ENCODE measurements at places on chromosomes 7 and 10.
A peak's percentile ranks its signal among the peaks of the same experiment; 100 is the strongest.

DNA sequence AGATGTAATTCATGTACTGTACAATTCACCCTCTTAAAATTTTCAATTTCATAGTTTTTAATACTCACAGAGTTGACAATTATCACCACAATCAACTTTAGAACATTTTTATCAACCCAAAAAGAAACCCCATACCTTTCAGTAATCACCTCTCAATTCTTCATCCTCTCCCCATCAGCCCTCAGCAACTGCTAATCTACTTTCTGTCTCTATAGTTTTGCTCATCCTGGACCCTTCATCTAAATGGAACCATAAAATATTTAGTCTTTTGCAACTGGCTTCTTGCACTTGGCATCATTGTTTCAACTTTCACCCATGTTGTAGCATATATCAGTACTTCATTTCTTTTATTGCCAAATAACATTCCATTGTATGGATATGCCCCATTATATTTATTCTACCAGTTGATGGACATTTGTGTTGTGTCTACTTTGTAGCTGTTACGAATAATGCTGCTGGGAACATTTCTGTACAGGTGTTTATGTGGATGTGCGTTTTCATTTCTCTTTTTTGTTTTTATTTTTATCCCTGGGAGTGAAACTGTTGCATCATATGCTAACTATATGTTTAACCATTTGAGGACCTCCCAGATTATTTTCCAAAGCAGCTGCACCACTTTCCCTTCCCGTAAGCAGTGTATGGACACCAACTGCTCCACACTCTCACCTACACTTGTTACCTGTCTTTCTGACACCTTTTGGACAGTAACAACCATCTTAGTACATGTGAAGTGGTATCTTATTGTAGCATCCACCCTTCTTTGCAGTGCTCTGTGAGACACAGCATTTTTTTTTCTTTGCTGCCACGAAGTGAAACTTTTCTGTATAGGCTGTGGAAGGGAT lies 65.4 kb upstream of the APBB1IP start:
- DNase-seq: peak; percentile 20

GRCh38 chr10:103839519-103839871 lies 15.9 kb downstream of the SH3PXD2A start:
- no peak for DNase-seq

GRCh38 chr10:75971402-75972211 lies 540.2 kb downstream of the LRMDA start:
- DNase-seq: no peak

DNA sequence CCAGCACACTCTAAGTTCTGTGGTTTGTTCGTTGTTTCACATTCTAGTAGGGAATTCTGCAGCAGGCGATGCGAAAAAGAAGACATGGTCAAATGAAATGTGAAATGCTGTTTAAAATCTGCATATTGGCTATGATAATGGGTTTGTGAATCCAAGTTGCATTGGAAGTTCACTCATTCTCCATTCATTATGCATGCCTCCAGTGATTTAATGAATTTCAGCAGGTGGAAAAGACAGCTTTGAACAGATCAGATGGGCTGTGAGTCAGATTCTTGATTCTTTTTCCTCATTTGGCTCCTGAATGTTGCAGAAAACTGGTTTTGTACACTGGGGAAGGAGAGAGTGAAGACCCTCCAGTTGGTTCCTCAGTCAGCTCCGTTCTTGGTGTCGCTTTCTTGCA lies 52.1 kb downstream of the PNLIPRP2 start:
- DNase-seq: no peak

DNA sequence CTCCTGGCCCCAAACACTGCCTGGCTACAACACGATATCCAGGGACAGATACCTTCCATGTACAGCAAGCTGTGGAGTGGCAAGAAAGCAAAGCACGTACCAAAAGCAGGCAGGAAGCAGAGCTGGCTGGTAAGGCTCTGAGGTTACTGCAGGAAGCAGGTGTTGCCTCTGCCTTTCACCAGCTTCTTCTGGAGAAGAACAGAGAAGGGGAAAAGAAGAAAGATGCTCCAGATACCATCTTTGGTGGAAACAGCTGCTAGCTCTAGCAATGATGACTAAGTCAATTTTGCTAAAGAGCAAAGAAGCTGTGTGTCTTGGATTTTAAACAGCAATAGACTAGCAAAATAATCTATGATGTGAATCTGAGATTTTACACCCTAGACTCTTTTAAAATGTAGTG lies 34.9 kb upstream of the PRSS1 start:
- DNase-seq: no peak

- no peak for DNase-seq
Observed at GRCh38 chr7:158815083-158815799, 14.1 kb downstream of the ESYT2 start.

GRCh38 chr7:22849662-22850061 lies 27.0 kb upstream of the TOMM7 start:
- DNase-seq: no peak

DNA sequence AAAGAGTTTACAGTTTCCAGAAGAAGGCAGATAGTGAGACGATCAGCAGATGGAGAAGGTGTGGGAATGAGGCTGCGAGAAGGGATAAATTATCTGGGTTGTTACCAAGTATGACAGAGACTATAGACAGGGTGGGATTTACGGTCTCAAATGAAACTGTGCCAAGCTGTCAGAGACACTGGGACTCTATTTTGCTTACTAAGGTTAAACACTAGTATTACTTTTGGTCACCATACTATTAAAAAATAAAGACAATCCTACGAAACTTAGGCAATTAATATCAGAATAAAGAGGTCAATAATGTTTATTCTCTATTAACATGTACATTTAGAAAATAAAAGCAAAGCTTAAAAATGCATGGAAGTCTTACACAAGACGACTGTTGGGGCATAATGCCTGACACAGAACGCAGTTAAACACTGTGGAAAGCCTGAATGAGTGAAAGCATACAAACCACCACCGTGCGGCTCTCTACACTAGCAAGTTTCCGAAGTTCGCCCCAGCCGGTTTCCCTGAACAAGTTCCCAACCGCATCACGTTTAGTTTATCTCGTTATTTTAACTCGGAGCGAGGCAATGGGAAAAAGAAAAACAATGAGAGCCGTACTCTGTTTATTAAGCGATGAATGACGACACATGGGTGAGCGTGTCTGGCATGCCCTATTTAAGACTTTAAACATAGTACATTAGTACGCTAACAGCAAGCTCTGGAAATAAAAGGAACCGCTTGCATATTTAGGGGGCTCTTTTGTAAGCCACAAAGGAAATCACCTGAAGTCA lies 909 bp upstream of the CC2D2B start:
- peak; percentile 30 for DNase-seq

- DNase-seq: no peak
Observed at GRCh38 chr7:4207011-4207410, 475.1 kb upstream of the FOXK1 start.
